ENCODE measurements at places on chromosomes 12 and 14.

GRCh38 chr12:109654357-109654756 is 59.3 kb upstream of the FAM222A start:
- DNase-seq: no peak

- DNase-seq: no peak
Observed at GRCh38 chr14:102966681-102967505, 44.4 kb downstream of the AMN start.

DNA sequence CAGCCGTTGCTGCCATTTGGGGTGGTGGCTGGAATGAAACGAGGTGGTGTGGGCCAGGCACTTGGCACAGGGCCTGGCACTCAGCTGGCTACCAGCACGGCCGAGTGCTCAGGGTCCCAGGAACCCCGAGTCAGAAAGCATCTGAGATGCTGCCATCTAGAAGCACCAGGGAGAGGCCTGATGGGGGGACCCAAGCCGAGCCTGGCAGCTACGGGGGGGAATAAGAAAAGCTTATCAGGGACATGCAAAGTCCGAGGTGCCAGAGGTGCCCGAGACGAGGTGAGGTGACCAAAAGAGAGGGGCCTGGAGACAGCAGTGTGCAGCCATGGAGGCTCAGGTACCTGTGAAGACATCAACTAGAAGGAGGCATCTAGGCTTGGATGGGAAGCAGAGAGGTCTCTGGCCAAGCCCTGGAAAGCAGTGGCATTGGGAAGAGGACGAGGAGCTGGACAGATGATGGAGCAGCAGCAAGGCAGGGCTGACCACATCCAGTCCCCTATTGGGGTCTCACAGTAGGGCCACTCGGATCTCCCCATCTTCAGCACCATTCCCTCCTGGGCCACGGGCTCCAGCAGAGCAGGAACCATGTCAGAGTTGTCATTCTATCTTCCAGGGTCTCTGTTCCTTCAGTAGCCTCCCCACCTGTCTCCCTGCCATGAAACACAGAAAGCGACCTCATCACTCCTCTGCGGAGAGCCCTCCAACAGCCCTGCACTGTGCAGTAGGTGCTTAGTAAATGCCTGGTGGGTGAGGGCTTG is 59.3 kb upstream of the DIO3 start:
- no peak for DNase-seq

GRCh38 chr14:102807013-102807406 is 29.8 kb downstream of the TRAF3 start:
- DNase-seq: no peak

DNA sequence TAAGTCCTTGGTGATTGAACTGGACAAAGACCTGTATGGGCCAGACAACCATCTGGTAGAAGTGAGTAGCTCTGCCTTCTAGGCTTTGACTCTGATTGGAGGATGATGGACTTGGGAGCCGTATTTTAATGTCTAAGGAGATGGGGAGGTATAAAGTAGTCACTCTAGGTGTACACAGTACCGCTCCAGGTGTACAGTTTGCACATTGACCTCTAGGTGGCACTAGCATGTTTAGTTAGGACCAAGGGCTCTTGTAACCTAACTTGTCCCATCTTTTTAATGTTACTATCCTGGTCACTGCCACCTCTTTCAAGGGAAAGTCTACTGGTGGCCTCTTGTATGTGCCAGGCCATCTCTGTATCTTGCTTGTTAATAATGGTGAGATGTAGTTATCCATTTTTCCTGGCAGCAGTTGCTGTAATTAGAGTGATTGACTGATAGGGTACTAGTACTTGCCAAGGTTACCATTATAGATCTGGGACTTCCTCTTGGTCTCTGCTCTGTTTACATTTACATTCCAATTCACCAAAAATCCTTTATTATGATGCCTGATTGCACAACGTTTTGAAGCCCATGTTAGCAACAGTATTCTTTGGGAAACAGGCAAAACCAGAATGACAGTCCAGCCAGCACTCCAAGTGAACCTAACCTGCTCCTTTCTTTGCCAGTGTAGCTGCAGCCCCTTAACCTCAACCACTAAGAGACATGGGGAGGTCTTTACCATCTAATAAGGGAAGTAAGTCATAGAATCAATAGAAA is 3.6 kb downstream of the SMARCD1 start:
- DNase-seq: no peak

DNA sequence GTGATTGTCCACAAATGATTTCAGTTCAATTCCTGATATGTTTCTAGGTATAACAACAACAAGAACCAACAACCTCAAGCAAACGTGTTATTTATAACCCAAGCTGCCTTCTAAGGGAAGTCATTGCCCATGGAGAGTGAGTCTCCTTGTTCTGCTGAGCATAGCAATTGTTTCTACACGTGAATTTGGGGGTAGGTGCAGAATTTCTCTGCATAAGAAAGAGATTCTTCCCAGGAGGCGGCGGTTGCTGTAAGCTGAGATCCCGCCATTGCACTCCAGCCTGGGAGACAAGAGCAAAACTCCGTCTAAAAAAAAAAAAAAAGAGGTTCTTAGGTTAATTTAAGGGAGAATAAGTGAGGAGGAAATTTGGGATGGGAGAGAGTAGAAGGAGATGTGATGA is 226.5 kb upstream of the PELI2 start:
- DNase-seq: no peak

DNA sequence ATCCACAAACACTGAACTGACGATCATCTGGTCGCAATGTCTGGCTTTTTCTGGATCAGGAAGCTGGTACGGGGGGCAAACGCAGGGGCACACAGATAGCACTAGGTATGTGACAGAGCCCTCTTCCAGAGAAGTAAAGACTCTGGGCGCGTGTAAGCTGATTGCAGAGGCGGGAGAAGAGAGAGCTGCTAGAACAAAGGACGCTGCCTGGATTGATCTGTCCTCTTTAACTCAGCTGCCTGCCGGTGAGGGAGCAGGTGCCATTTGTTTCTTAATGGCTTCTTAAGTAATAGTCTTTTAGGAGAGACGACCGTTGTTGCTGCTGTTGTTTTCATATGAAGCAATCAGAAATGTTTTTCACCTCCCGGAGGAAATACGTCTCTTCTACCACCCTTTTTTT is 77.3 kb downstream of the GLT1D1 start:
- DNase-seq: no peak

GRCh38 chr12:115620816-115621215 is 656.7 kb downstream of the MED13L start:
- DNase-seq: no peak

DNA sequence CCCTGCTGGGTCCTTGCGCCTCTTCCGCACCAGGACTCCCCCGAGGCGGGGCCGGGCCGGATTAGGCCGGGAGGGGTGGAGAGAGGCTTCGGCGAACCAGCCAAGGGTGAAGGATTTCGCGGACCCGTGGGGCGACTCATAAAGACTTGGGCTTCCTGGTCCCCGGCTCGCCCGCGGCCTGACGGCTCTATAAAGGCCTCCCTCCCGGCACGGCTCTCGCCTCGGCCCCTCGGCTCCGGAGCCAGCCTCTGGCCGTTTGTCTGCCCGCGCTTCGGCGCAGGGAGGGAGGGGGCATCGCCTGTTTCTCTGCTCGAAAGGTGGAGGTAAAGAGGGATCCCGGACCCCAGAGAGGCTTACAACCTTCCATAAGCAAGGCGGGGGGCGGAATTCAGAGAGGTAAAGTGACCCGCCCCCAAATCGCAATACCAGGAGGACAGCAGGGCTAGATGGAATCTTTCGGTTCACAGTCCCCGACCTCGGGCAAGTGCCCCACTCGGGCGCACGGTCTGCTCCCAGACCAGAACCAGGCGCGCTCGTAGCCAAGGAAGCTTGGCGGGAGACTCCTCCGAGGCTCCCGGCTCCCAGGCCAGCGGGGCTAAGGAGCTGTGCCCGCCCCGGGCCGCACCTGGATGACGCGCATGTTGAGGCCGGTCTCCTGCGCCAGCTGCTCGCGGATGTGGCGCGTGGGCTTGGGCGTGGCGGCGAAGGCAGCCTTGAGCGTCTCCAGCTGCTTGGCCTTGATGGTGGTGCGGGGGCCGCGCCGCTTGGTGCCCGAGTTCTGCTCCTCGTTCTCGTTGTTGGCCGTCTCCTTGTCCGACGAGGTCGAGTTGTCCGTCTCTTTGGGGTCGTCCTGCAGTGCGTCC is 3.9 kb downstream of the LHX5 start:
- peak; percentile 25 for DNase-seq

- DNase-seq: peak; percentile 54
Observed at GRCh38 chr14:95774265-95775160, 60.6 kb upstream of the TCL1A start.

DNA sequence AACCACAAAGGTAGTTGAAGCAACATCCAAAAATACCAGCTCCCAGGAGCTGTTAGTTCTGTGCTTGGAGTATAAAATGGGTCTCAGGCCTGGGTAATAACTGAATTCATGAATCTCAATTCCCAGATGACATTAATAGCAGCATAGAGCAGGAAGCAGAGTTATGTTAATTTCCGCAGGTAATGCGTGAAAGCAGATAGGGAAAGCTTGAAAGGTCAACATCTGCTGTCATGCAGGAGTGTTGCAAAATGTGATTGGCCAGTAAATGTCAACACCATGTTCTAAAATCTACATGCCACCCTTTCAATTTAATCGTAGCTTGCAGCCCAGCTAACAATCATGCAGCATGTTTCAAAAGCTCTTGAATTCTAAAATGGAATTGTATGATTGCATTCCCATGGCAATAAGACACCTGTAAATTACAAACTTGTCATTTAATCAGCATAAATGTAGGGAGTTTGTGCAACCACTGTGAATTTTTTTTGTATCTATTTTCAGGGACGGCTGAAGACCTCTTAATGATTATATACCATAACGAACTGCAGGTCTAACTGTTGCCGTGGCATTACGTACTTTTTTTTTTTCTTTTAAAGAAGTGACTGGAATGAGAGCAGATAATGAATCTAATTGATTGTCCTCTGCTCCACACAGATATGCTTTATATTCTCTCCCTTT is 635.8 kb upstream of the FOXG1 start:
- no peak for DNase-seq

DNA sequence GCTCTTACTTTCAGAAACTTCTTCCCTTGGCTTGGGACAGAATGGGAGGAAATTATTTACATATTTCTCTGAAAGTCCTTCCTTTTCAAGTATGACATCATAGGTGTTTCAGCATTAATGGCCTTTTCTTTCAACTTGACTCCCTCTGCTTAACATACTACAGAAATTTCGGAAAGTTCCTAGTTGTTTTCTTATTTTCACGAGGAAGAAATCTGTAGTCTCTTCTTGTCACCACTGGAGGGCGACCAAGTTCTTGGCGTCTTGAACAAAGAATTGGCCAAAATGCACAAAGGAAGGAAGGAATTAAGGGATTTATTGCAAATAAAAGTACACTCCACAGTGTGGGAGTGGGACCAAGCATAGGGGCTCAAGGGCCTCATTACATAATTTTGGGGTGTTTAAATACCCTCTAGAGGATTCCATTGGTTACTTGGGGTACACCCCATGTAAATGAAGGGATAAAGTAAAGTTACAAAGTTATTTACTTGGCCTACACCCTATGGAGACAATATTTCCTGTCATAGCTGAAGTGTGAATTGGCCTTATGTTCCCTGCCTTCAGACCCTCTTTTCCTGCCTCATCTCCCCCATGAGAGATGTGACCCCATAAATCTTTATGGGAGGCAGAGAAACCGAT is 70.4 kb downstream of the RPL10L start:
- DNase-seq: peak; percentile 2
